NCI-H187 (cell line): ENCODE measurements at places on chromosomes 6 and 20.

DNA sequence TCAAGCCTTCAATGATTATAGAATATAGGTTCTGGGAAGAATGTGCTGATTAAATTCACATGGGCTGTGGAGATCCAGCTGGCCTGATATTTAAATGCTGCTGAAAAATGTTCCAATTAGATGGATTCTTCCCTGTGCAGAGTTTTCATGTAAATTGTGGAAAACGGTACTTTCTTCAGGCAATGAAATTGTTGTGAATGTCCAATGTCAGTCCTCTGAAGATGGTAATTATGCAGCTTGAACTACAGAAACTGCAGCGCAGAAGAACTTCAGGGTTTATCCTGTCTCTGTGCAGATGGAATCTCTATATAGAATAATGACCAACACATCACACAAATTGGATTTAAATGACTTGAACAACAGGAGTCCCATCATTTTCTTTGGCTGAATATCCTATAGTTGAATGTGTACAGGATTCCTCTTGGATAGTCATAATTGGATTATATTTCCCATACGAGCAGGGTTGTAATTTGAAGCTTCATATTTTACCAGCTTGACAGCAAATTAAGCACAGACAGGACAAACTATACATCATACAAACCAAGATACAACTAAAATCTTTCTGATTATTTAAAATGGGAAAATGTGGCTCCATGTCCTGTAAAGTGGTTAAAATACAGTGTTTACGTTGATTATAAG lies 82.3 kb downstream of the CAP2 start:
- DNase-seq: no peak

GRCh38 chr6:149918151-149918905 lies 4.6 kb downstream of the RAET1G start:
- DNase-seq: no peak

GRCh38 chr6:16319813-16320532 lies 81.6 kb downstream of the GMPR start:
- DNase-seq: no peak

GRCh38 chr6:127886603-127887002 lies 14.3 kb downstream of the THEMIS start:
- DNase-seq: no peak

DNA sequence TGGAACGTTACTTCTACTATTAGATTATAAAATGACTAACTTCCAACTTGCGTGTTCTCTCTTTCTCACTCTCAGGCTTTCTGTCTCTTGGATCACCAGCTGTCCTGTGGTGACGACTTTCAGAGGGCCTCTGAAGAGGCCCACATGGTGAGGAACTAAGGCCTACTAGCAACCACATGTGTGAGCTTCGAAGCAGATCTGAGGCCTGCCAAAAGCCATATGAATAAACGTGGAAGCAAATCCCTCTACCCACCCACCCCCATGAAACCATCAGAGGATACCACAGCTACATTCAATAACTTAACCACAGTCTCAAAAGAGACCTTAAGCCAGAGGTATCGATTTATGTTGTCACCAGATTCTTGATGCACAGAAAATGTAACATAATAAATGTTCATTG lies 13.5 kb upstream of the BMP5 start:
- DNase-seq: no peak

- no peak for DNase-seq
Observed at GRCh38 chr6:56725254-56725653, 82.6 kb upstream of the DST start.

- no peak for DNase-seq
Observed at GRCh38 chr20:35621560-35621946, 5.9 kb downstream of the SPAG4 start.

DNA sequence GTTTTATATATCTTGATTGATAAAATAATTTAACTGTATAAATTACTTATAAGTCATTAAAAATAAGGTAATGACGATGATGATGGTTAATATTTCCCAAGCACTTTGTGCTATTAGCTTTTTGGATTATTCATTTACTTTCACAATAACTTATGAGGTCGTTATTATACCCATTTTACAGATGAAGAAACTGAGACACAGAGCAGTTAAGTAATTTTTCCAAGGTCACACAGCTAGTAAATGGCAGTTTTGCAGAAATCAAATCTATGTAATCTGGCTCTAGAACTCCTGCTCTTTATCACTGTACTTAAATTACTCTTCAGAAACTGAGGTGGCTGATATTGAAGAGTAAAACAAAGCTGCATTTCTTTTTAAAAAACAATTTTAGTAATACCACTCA lies 18.2 kb downstream of the NOL7 start:
- DNase-seq: no peak

- no peak for DNase-seq
Observed at GRCh38 chr6:39118921-39119320, 3.9 kb upstream of the SAYSD1 start.

- no peak for DNase-seq
Observed at GRCh38 chr20:35823937-35824336, 52.1 kb downstream of the PHF20 start.

- no peak for DNase-seq
Observed at GRCh38 chr6:137480431-137480830, 13.8 kb downstream of the OLIG3 start.

GRCh38 chr6:148711833-148712654 lies 34.8 kb upstream of the UST start:
- no peak for DNase-seq

DNA sequence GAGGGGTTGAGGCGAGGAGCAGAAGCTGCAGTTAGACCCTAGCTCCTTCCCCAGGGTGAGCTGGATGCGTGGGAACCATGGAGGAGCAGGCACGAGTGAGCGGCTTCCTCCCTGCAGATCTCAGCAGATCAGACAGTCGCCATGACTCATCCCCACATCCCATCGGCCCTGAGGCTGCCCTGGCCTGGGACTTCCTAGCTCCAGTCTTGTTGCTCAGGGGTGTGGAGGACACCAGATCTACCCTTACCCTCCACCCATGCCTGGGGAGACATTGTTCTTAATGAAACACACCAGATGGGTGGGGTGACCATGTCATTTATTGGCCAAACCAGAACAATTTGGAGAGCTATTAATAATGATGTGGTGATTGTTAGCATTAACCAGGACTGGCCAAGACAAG lies 36.3 kb upstream of the TGM2 start:
- no peak for DNase-seq

GRCh38 chr6:84897988-84898594 lies 133.7 kb upstream of the TBX18 start:
- no peak for DNase-seq

GRCh38 chr6:119535332-119535731 lies 185.8 kb upstream of the MAN1A1 start:
- DNase-seq: no peak

- DNase-seq: no peak
Observed at GRCh38 chr20:43911066-43911465, 3.6 kb upstream of the TOX2 start.

- no peak for DNase-seq
Observed at GRCh38 chr6:4656106-4656505, 120.1 kb upstream of the CDYL start.

- DNase-seq: no peak
Observed at GRCh38 chr6:36983538-36983937, 2.5 kb downstream of the MTCH1 start.

DNA sequence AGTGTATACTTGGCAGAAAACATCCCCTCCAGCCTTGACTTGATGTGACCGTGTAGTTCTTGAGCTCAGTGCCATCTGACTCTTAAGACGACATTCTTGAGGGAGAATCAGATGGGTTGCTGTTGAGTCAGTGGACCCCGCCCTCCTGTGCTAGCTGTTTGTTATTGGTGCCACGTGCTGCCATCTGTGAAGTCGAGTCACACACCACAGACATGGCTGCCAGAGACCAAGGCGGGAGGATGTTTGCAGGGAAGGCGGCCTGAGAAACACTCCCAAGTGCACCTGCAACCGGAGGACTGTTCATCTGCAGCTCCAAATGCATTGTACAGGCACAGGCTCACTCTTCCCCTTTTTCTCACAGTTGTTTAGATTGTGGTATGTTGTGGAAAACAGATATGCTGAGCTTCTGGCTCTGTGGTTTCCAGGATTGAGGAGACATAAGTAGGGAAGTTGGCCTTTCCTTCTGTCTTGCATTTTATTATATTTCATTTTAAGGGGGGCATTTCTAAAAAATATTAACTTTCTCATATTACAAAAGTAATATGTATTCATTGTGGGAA lies 345.3 kb upstream of the ZFP64 start:
- DNase-seq: no peak

GRCh38 chr20:43915211-43916072 lies 790 bp downstream of the TOX2 start:
- no peak for DNase-seq

DNA sequence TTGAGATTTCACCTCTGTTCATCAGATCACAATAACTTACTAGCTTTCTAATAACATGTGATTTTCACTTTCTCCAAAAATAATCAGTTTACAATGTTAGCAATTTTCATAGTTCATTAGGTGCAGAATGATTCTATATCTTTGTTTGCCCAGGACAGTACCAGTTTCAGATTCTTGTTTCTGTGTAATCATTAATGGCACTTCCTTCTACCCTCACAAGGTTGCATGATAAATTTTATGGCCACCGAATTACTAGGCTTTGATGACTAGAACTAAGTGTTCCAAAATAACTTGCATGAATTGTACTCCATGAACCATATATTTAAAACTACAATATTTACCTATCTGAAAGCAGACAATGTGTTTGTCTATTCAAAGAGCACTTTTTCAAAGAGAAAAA lies 442.3 kb downstream of the EPHA7 start:
- DNase-seq: no peak

DNA sequence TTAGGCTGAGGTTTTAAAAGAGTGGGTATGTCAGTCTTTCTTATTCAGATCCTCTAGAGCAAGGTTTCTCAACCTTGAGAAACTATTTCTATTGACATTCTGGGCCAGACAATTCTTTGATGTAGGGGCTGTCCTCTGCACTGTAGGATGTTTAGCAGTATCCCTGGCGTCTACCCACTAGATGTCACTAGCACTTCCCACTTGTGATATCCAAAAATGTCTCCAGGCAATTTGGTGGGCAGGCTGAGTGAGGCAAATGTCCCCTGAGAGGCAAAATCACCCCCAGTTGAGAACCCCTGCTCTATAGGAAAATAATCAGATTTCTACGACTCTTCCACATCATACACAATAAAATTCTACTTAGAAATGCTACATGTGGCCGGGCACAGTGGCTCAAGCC lies 7.7 kb upstream of the ZKSCAN8 start:
- DNase-seq: no peak

DNA sequence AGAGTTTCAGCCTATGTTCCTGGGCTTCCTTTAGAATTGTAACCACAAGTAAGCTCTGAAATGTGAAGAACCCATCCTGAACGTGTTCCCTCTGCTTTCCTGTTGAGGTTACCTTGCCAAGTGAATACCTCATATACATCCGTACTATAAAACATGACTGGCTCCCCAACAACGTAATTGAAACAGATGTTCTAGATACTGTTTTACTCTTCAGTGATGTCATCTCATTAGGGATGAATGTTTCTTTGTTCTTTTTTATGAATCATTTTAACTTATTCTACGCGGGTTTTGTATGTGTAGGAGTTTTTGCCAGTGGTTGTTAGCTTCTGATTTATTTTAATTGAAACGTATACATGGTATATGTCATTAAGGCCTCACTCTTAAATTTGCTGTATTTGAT lies 166.8 kb downstream of the SAMD5 start:
- DNase-seq: no peak

DNA sequence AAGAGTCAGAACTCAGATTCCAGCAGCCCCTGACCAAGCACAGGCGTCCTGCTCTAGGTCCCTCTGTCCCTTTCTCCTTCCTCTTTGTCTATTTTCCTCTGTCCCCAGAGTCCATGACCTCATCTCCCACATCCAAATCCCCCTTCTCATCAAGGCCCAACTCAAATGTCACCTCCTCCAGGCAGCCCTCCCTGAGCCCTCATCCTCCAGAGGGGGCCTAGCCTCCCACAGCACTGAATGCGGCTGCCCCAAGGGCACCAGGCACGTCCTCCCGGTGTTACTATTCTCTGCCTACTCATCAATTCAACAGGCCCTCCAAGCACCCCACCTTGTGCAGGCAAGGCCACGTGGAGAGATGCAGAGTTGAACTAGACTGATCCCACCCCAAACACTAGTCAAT lies 49.7 kb downstream of the GRM4 start:
- no peak for DNase-seq

DNA sequence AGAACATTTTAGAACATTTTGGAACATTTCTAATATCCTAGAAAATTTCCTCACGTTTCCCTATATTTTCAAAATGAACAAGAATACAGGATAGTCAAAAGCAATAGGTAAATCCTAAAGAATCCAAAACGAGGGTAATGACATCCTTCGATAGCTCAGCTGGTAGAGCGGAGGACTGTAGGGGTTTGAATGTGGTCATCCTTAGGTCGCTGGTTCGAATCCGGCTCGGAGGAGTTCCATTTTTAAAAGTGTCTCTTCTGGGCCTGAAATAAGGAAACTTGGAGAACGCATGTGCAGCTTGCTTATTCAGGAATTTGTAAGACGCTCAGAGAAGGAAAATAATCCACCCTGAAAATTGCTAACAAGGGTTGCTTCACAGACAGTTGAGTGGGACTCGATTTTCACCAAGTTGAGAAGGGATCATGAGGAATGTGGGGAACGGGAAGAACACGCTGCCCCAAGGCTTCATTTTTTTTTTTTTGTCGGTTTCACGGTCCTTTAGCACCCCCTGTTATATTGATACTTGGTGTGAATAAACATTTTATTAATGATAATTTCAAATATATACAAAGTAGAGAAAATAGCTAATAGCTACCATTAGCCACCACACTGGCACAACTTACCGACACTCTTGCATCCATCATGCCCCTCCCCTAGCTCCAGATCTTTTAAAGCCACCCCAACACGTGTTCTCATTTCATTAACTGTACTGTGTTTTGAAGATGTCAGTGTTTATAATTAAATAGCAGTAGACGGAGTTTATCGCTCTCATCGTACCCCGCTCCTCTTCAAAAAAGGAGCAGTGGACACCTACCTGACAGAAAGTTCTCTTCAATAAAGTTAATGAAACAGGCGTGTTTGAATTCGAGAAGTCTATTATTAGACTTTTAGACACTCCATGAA lies 1.8 kb upstream of the ABT1 start:
- DNase-seq: no peak

GRCh38 chr6:707576-708236 lies 14.8 kb upstream of the EXOC2 start:
- DNase-seq: no peak

DNA sequence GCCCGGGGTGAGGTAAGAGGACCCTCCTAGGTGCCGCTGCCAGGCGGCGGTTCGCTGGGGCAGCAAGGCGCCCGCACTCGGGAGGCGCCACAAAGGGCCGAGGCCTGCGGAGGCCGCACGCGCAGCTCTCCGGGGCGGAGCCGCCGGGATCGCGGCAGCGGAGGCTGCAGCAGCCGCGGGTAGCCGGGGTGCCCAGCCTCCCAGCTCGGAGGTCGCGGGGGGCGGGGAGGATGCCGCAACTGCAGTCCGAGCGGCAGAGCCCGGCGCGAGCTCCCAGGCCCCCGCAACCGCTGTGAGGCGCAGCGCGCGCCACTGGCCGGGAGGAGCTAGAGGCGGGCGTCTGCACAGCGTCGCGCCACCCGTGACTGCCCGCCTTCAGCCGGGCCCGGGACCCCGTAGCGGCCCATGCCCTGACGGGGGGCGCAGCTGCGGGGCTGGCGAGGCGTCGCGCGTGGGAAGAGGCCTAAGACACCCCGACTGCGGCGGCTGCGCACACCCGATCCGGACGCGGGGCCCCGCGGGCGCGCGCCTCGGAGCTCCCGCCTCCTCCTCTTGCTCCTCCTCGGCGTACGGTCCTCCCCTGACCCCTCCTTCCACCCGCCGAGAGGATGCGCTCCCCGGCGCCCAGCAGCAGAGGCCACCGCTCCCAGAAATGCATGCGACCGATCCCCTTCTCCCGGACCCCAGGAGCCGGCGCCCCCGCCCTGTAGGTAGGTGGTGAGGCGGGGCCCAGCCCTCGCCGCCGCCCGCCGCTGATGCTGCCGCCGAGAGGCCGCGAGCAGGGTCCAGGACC lies at the start of gene NCOA7:
TSS of gene NCOA7 (plus strand) at position 603 of the 793 bp plus-strand sequence. CDS start 24,395 bp downstream, outside the sequence.
- DNase-seq: peak; percentile 36
